ENCODE measurements at places on chromosomes 3 and 15.
A peak's percentile ranks its signal among the peaks of the same experiment; 100 is the strongest.

DNA sequence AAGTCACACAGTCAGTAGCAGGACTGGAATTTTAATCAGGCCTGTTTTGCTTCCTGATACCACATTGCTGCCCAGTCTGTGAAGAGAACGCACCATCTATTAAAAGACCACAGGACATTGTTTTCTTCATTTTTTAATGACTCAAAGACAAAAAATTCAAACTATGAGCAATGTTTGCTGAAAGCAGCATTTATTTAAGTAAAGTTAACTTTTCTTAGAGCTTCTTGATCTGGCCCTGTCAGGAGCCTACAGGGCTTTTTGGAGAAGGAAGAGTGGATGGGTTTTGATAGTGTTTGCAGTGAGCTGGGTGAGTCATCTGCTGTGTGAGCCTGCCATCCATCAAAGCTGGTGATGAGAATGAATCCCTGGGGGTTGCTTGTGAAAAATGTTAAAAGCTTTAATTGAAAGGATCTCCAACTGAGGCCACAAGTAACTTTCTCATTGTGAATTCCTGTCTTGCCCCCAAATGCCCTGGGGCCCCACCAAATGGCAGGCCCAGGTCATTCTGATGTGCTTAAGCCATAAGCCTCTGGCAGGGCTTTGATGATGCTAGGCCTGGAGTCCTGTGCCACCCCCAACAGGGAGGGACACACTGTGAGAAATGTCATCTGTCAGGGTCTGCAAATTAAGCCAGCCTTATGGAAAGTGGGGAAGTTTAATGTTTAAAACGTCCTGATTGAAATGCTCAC lies 136.2 kb upstream of the PFN2 start:
- DNase-seq, result no peak

DNA sequence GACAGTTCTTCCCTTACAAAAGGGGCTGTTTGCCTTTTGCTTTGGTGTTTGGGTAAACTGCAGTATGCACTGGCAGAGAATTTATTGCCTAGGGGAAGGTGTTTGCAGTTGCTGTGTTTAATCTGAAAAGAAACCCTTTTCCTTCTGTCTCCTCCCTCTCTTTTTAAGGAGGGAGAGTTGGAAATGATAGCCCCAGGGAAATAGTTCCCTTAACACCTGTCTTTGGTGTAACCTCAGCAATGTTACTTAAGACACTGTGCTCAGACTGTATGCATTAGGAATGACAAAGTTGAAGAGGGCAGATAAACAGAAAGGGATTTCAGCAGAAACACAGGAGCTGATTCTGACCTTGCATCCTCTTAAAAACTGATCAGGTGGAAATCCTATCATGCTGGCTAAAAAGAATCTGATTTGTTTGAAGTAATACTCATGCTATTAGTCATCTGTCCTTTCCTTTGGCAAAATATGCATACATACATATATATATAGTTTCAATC lies 125.4 kb downstream of the TP63 start:
- DNase-seq, result peak; percentile 26

DNA sequence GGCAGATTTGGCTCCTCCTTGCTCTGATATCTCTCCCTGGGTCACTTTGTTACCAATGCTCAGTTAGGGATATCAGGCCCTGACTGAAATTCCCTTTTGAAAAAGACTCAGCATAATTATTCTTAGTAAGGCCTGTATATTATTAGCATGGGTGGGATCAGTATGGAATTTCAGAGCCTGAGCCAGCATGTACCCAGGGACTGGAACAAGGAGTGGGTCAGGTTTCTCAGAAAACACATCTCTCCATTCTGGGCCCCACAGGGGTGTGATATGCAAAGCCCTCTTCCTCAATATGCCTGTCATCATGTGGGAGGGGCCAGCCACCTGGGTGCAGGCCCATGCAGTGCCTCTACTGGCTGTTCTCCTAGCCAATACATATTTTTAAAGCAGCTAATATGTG lies 423.2 kb downstream of the EPHB1 start:
- DNase-seq, result no peak

DNA sequence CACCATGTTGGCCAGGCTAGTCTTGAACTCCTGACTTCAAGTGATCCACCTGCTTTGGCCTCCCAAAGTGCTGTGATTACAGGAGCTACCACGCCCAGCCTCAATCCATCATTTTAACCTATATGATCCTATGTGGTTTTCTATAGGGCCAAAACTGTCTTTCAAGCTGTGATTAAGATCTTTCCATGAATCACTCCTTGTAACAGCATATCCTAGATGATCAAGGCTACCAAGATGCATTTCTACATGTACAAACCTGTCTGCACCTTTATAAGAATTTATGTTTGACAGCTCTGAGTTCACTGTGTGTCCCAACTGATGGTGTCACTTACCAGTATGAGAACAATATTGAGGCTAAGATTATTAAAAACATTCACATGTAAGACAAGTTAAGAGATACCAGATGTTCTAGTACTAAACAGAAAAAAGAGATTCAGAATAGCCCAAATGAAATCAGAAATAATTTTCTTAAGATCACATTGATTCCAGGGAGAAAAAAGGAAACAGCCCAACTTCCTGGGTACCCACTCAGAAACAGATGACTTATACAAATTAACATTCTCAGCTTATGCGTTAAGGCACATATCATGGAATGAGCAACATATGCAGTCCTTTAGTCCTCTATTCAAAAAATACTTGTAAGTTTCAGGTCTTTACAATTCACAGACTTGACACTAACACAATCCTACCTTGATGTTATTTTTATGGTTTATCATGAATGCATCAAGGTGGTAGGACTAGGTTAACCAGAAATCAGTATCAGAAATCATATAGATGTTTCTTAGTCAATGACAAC lies 24.8 kb upstream of the PPIB start:
- no peak for DNase-seq

DNA sequence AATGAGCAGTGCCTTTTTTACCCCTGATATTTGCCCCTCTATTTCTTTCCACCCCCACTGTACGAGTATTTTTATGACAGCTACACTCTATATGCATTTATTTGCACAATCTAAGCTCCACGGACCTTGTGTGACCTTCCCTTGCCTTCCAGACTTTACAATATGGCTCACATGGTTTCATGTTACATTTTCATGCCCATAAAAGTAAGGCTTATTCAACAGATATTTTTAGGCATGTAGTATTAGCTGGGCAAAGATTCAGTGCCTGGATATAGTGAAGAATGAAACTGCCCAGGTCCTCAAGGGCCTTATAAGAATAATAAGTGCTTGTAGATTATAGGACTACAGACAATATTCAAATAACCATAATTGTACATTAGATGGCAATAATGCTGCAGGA lies 481.9 kb upstream of the CNTN4 start:
- no peak for DNase-seq

DNA sequence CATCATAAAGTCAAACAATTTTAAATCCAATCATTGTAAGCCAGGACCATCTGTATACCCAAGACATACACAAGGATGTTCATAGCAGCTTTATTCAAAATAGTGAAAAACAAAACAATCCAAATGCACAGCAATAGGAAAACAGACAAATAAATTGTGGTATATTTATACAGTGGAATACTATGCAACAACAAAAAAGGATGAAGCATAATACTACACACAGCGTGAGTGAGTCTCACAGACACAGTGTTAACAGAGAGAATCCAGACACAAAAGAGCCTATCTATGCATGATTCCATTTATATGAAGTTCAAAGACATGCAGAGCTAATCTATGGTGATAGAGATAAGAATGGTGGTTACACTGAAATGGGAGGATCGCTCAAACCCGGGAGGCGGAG lies 5.6 kb upstream of the MUC20 start:
- DNase-seq, result no peak

All from COR-L47 (cell line).